ENCODE measurements at places on chromosomes 1 and 21. TPM values are rescaled to one million over a fixed set of nuclear protein-coding genes. Genes with fewer than 3 reads are reported as not detected.
A peak's percentile ranks its signal among the peaks of the same experiment; 100 is the strongest.

SLC25A34 gene
- total RNA-seq: under 0.01 TPM

- DNase-seq: no peak
Observed at GRCh38 chr1:106459418-106459817, 597.1 kb upstream of the PRMT6 start.

LIN28A gene
- not detected for total RNA-seq

GRCh38 chr21:14353726-14354125 is 29.2 kb downstream of the HSPA13 start:
- no peak for DNase-seq

COL9A2 gene
- total RNA-seq: 1.3 TPM

- DNase-seq: peak; percentile 85
Observed at GRCh38 chr1:198492872-198493271, 47.6 kb downstream of the ATP6V1G3 start.

GBP2 gene
- 59.9 TPM for total RNA-seq

- DNase-seq: no peak
Observed at GRCh38 chr1:245687152-245687635, 532.4 kb downstream of the KIF26B start.

DNA sequence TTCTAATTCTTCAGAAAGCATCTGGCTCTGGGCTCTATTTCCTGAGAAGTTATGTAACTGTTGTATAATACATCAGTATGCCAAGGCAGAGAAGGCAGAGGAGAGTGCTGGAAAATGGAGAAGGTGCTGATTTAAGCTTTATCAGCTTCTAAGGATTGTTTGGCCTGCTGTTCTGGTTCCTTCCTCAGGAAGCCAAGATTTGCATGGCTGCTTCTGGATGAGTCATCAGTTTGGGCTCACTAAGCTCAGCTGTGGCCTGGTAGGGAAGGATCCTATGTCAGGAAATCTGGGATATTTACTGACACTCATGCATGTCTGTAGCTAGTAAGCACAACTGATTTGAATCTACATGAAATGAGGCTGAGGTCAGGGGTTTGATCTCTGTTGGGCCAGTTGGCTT is 73.2 kb upstream of the ADGRL4 start:
- peak; percentile 67 for DNase-seq

DNA sequence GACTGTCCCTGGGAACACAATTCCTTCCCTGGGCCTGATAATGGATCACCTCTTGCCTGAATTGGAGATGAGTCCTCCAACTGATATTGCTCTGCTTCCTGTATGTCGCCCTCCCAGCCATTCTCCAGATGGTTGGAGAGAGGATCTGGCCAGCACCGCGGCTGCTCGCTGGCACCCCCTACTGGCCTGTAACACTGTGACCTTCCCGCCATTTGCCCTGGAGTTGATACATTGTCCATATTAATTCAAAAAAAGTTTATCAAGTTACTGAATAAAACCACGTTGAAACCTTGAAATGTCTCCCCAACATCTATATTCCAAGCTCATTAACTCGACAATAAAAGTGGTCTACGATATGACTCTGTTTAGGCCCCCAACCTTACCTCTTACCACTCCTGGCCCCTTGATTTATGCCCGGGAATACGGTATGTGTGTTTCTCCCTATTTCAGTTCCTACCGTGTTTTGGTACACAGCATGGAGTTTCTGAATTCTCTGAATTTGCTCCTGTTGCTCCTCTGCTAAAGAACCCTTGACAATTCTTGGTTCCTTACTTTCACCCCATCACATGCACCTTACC is 241.8 kb upstream of the KIAA0040 start:
- no peak for DNase-seq

DNA sequence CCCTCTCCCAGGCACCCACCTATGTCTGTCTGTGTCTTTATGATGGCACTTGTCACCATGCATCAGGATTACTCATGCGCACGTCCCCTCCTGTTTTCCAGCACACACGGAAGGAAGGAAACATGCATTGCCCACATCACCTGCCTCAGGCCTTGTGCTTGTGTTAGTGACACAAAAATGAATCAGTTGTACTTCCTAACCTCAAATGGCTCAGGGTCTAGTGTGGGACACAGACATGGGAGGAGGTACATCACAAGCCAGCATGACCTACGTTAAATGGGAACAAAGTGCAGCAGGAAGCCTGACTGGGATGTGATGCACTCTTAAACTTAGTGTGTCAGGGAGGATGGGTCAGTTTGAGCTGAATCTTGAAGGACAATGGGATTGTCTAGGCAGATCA is 126.7 kb downstream of the TRABD2B start:
- no peak for DNase-seq

FCER1G gene
- total RNA-seq: not detected

GRCh38 chr1:44417351-44418021 is 12.4 kb downstream of the RNF220 start:
- DNase-seq: no peak

GRCh38 chr1:234965111-234965510 is 163.5 kb downstream of the TOMM20 start:
- DNase-seq: peak; percentile 74

DNA sequence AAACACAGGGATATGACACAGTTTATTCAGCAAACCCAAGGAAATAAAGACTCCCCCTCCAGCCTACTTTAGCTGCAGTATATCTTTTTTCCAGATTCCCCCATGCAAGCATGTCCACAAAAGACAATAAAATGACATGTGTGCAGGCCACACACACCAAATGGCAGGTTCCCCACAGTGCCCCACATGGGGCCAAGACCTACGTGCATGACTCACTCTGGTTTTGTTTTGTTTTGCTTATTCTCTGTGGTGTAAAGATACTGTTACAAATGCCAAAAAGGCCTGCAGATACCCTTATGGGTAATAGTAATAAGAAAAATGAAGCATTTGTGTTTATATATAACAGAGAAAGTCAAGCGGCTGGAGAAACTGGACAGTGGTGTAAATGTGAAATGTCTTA is 71.6 kb downstream of the RD3 start:
- DNase-seq: peak; percentile 29

DNA sequence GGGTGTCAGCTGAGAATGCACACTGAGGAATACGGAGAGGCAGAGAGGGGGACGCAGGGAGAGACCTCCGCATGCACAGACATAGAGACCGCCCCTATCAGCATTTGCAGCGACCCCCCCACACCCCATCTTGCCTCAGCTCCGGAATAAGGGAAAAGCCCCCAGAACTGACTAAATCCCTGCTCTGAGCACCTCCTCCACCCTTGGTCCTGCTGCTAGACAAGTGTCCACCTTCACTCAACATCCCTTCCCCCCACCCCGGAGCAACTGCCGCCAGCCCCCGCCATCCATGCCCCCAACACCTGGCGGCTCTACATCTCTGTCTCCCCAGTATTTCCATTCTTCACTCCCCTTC is 769 bp downstream of the SV2A start:
- no peak for DNase-seq
